Activated CD8-positive, alpha-beta memory T cell treated with anti-CD3 and anti-CD28 coated beads for 48 hours (primary cell): ENCODE measurements at places on chromosomes 4 and X.

DNA sequence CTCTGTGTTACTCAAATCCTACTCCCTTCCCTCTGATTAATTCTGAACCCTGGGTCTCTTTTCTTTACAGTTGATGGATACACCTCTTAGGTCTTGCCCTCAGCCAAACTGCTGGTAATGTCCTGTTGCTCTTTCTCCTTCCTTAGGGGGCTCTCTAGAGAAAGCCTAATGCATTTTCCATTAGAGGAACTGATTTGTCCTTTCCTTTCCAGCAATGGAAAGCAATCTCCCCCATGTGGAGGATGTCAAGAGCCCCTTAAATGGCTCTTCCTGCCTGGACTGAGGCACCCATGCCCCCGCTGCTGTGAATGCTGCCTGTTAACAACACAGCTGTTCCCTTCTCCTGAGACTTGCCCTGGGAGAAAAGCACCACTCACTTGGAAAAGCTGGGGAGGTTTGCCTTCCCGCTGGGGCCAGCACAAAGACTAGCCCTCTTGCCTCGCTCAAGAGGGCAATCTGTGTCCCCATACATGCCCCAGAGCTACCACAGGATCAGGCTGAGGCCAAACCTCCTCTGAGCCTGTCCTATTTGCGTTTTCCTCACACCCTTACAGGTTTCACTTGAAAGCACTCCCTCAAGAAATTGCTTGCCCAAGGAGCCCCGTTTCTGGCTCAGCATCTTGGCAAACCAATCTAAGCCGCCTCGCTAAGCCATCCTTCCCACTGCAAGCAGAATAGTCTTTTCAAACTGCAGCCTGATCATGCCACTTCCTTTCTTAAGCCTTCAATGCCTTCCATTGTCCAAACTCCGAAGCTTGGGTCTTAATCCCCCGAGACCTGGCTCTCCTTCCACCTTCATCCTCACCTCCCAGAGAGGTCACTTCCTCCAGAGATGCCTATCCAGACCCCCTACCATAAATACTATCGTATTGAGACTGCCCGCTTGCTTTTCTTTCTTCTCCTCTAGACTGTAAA is 23.2 kb upstream of the SMIM20 start:
- no peak for DNase-seq

DNA sequence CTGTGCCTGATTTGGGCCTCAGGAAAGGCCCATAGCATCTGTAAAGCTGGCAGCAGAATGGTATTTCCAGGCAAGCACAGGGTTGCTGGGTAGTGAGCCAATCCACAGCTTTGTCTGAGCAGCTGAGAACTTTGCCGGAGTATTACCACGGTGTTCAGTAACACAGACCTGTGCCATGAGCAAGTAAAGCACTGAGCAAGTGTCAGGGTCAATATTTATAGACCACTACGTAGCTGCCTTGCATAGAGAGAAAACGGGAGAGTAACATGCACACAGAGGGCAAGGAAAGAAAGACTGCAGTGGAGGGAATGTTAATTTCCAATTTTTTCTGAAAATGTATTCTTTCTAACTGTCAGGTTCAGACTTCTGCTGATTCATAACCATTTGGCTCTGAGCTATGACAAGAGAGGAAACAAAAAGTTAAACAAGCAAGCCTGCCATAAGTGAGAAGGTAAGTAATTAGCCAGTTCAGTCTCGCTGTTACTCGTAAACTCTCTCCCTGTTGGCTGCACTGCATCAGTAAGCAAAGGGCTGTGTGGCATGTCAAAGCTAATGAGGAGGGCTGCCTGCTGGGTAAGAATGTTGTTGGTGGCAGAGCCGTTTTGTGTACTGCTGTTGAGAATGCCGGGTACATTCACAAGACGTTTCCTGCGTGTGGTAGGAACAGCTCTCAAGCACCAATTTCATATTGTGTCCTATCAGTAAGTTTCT is 238.1 kb downstream of the BMPR1B start:
- no peak for DNase-seq

GRCh38 chrX:32421266-32421665 is 790.1 kb downstream of the DMD start:
- no peak for DNase-seq

DNA sequence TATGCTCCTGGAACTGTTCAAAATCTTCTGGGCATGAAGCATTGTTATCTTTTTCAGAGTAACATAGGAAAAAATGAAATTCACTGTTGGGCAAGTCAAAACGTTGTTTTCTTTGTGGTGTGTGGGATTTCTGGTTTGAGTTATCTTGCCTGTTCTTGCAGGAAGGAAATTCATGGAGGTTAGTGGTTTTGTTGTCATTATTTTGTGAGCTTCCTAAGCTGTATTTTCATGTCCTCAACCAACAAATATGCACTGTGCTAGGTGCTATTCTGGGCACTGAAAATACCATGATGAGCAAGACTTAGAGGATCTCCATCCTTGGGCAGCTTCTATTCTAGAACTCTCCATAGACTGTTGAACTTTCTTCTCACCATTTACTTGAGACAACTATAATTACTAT is 16.9 kb downstream of the SPINK2 start:
- DNase-seq, result no peak

- no peak for DNase-seq
These were observed 17.1 kb downstream of the VSIG4 start for GRCh38 chrX:66022632-66023384.

DNA sequence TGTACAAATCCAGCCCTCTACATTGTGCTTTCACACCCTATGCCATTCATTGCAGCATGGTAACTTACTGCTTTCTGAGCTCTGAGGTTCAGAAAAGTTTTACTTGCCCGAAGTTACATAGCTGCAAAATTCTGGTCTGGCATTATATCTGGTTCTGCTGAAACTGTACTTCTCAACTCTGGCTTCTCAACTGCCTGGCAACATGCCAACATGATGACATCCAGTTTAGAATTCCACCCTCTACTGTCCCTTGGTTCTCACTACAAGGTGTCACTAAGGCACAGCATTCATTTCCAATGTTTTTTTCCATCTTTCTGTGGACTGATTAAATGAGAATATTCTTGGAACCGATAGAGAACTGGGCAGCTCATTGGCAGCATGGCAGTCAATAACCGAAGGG is 242.9 kb upstream of the PRPS2 start:
- DNase-seq, result no peak

GRCh38 chrX:9651737-9652136 is 113.9 kb downstream of the GPR143 start:
- DNase-seq, result no peak

DNA sequence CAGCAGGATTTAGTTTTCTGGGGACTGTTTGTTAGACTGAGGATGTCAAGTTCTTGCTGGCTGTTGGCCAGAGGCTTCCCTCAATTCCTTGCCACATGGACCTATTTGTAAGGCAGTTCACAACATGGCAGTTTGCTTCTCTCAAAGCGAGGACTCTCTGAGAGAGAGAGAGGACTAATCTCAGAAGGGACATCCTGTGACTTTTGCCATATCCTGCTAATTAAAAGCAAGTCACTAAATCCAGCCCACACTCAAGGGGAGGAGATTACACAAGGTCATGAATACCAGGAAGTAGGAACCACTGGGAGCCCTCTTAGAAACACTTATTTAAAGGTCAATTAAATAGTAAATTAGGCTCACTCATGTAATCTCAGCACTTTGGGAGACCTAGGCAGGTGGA is 38.2 kb downstream of the PPP1R2C start:
- no peak for DNase-seq

DNA sequence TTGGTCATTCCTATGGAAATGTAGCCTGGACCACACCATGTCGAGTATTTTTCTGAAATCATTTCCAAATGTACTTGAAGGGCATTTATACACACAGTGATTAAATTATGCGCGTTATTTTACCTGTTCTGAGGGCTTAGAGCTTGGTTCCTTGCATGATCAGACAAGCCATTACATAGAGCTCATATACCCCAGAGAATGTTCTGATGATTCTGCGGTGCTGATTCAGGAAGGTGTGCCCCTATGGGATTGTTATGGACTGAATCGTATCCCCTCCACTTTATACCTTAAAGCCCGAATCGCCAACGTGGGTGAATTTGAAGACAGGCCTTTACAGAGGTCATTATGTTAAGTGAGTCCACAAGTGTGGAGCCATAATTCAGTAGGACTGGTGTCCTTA is 848.9 kb downstream of the TRIML1 start:
- DNase-seq, result no peak

GRCh38 chr4:126479709-126480108 is 1153.0 kb upstream of the INTU start:
- no peak for DNase-seq

GRCh38 chrX:3788494-3789233 is 75.2 kb upstream of the PRKX start:
- DNase-seq, result no peak

DNA sequence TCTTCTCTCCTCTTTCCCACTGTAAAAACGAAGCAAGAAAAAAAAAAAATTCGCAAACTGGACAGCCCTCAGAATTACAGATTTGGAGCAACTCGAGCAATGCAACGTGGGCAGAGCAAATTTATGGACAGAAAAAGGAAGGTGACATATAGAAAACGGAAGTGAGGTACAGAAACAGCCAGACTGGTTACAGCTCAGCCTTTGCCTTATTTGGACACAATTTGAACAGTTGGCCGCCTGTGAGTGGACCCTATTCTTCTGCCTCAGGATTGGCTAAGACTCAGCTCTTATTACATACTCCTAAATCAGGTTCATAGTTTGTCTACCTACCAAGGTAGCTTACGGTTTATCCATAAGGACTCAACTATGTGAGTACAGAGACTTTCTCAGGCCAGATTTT is 98.8 kb downstream of the SOWAHB start:
- no peak for DNase-seq

GRCh38 chrX:23333842-23334520 is 668 bp upstream of the PTCHD1 start:
- no peak for DNase-seq
